ENCODE measurements at places on chromosomes 3 and 15. TPM values are rescaled to one million over a fixed set of nuclear protein-coding genes. Genes with fewer than 3 reads are reported as not detected.

RFTN1 gene
- 11.0 TPM for total RNA-seq

AEN gene
- 33.0 TPM for total RNA-seq

KBTBD13 gene
- 0.09 TPM for total RNA-seq

PHLDB2 gene
- total RNA-seq: 36.0 TPM

ZDHHC23 gene
- total RNA-seq: 4.2 TPM

WDR93 gene
- total RNA-seq: 0.34 TPM

ZIC1 gene
- not detected for total RNA-seq

CCDC39 gene
- total RNA-seq: not detected

DNAH12 gene
- total RNA-seq: 0.29 TPM

- DNase-seq: no peak
These were observed 659.3 kb upstream of the ARRDC4 start for GRCh38 chr15:97301166-97301565.

GRCh38 chr15:62020576-62021160, 39.6 kb downstream of the VPS13C start:
- no peak for DNase-seq

- DNase-seq: peak; percentile 22
These were observed 627 bp downstream of the NT5DC2 start for GRCh38 chr3:52532838-52533622.

DNA sequence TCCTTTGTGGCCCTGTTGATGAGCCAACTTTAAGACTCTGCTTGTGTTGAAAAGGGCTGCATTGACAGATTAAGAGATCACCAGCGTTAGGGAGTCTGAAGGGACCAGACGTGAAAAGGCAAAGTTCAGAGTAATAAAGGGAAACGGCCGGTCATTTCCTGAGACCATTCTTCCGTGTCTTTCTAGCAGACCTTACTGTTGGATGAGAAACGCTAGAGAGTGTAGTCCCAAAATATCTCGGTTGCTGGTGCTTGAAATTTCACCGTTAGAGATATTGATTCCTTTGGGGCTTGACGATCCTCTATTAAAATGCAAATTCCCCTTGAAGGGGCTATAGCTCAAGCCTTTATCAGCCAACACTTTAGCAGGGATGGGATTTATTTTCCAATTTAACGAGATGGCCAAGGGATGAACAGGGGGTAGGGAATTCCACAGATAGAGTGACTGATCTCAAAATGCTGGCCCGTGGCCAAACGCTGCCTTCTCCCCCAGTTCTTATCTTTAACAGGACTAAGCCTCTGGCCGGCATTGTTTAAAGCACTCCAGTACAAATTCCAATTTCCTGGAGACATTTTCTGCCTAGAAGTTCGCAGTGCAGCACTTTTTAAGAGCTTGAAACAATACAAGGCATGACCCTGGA, 250.4 kb downstream of the TJP1 start:
- DNase-seq: peak; percentile 73

GRCh38 chr15:68818769-68819494, 1.8 kb downstream of the ANP32A start:
- peak; percentile 59 for DNase-seq

DNA sequence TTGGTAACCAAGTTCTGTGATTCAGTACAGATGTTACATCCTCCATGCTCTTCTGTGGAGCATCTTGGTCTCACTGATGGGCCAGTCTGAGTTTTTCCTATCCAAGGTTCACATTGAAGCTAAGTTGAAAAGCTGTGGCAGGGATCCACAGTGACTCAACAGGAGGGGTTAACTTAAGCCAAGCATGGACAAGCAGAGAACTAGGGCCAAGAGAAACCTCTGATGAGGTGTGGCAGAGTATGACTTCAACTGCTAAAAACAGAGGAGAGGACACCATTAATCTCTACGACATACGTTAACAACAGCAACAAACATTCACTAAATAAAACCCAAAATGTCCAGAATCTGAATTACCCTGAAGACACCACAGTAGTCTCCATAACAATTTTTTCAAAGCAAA, 268.1 kb upstream of the UBE2E2 start:
- DNase-seq: no peak

GRCh38 chr3:86104154-86104553, 886.8 kb downstream of the VGLL3 start:
- no peak for DNase-seq

DNA sequence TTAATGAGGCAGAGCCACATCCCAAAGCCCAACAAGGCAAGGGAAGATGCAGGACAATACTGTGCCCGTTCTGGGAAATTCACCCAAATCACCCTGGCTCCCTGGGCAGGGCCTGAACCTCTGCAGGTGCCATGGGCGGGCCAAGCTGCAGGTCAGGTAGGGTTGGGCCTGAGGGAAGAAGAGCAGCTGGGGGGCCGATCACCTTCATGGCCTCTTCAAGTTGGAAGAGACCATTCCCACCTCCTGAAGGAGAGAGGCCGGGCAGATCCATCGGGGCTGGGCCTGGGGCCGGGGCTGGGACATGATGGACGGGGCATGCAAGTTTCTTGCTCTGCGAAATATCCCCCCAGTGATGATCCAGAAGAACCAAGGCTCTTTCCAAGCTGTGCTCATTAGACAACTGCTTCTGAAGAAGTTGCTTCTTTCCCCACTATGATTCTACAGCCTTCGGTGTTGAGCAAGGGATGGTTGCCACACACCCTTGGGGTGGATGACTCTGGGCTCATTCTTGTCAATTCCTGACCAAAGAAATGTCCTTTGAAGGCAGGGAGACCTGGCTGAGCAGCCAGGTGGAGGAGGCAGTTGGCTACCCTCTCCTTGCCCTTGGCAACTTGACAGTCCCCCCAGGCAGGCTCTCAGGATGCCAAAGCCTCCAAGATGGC, 38.2 kb downstream of the KLHL25 start:
- no peak for DNase-seq

DNA sequence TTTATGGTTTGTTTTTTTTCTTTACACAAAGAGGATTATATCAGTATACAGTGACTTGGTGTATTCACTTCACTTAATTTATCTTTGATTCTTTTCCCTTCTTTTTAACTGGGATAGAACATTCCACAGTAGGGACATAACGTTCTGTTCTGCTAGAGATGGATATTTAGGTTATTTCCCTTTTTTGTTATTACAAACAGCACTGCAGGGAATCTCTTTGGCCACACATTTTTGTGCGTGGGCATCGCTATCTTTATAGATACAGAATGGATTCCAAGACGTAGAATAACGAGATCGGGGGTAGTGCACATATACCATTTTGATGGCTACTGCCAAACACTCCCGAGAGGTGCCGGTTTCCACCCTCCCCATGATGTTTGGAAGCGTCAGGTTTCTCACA, 44.8 kb downstream of the PXYLP1 start:
- no peak for DNase-seq

DNA sequence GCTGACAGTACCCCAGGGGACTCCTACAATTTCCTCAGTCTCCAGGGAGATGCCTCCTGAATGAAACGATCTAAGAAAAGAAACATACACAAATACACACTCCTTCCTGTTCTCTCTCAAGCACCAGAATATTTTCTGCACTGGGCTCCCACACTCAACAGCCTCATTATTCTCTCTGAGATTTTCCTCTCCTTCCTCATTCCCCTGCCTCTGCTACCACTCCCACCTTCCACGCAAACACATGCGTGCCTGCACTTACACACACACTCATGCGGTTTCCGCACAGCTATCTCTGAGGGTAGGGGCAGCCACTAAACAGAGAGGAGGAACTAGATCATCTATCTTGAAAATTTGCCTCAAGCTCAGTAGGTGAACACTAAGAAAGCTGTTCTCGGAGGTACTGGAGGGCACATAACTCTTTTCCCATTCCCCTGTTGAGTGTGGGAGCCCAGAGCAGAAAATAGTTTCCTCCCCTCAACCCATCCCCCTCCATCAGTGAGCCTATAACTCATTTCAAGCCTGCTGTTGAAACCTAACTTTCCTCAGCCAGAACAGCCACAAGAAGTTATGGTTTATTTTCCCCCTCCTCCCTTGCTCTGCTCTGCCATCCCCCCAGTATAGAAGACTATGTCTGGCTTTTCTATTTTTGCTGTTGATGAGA, 30.5 kb upstream of the TIPARP start:
- DNase-seq: no peak

GRCh38 chr15:33565094-33565493, 254.3 kb downstream of the RYR3 start:
- DNase-seq: no peak

GRCh38 chr15:75966073-75966472, 46.2 kb downstream of the NRG4 start:
- DNase-seq: no peak

- no peak for DNase-seq
These were observed 17.9 kb upstream of the EMC3 start for GRCh38 chr3:10004506-10004905.

DNA sequence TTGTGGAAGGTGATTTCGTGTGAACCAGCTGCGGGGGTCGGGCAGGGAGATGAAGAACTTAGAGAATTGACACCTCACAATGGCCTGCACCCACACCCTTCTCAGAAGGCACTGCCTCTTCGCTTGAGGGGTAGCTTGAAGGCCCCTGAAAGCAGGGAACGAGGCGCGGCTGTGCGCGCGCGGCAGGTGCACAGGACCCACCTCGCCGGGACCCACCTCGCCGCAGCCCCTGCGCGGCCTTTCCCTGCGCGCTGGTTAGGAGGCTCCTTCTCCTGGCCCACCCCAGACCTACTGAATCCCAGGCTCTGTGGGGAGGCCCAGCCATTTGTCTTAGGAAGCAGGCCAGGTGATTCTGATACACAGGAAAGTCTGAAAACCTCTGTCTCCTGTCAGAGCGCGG, 46.2 kb upstream of the ATP10A start:
- no peak for DNase-seq

DNA sequence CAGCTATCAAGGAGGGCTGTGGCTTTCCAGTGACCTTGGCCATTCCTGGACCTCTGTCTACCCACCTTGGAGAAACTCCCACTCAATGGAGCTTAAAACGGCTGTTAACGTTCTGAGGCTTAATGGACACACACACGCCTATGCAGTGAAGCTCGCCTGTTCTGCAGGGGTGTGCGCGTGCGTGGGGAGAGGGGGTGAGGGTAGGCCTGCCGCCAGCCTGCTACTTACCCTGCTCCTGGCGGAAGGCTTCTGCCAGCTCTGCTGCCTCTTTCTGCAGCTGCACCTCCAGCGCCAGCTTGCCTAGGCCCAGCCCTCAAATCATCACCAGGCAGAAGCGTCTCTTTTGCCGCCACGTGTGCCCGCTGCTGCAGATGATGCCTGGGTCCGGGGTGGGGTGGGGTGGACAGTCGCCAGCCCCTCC, 23.2 kb upstream of the PARL start:
- no peak for DNase-seq

- DNase-seq: no peak
These were observed 44.7 kb upstream of the CHRNA7 start for GRCh38 chr15:31985607-31986006.
